ENCODE measurements at places on chromosomes 12 and 14.

- DNase-seq: no peak
These were observed 141.3 kb upstream of the HIF1A start for GRCh38 chr14:61553730-61554641.

- DNase-seq: no peak
These were observed 17.0 kb upstream of the ERBB3 start for GRCh38 chr12:56062996-56063395.

DNA sequence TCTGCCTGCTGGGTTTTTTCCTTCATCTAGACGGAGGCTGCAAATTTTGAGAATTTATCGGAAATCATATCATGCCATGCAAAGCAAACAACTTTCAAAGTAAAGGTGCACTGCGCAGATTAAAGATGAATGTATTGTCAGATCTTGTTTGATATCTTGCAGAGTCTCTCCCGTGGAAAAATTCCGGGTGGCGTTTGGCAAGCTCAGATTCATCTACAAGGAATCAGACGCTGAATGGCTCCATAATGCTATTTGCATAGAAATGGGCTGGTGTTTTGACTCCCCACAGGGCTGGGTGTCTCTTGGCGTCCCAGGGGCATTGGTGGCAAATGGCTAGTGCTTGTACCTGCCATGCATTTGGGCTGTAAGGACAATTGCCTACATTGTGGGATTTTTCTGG is 274.0 kb downstream of the VRK1 start:
- no peak for DNase-seq

GRCh38 chr12:68578765-68579164 is 31.9 kb upstream of the RAP1B start:
- no peak for DNase-seq

DNA sequence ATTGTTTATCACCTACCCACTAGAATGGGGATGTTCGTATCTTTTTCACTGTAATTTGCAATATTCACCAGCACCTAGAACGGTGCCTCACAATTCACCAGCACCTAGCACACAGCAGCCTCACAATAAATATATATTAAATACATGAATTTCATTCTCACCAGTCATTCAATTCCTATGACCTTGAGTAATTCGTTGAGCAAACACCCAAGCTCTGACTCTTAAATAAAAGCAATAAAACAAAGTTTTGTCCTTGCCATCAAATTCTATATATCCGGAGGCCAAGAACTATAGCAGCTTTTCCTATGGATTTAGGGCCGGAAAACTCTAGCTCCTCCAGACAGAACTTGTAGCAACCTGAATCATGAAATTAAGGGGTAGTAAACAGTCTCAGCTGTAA is 981 bp downstream of the VTI1B start:
- no peak for DNase-seq

DNA sequence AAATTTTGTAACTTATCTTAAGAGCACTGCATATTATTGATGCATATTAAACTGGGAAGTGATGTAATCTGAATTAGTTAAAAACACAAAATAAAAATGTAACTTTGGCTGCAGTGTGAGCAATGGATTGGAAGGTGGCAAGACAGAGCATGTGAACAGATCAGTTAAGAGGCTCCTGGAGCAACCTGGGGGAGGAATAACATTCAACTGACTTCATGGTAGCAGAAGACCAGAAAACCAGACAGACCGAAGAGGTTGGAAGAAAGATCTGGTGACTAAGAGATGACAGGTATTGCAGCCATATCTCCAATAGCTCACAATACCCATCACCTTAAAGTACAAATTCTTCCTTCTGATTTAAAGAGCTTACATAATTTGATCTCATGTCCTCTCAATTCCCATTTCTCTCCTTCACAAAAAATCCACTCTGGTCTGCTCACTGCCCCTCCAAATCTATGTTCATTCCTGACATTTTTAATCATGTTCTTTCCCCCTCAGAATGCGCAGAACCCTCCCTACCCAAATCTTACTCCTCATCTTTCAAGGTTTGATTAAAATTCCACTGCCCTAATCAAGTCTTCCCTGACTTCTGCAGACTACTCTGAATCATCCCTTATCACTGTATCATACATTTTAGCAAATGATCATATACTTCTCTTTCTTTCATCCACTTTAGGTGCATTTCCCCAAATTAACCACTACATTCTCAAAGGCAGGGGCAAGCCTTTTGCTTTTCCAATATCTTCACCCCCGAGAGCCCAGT is 51.5 kb downstream of the DUSP16 start:
- no peak for DNase-seq

DNA sequence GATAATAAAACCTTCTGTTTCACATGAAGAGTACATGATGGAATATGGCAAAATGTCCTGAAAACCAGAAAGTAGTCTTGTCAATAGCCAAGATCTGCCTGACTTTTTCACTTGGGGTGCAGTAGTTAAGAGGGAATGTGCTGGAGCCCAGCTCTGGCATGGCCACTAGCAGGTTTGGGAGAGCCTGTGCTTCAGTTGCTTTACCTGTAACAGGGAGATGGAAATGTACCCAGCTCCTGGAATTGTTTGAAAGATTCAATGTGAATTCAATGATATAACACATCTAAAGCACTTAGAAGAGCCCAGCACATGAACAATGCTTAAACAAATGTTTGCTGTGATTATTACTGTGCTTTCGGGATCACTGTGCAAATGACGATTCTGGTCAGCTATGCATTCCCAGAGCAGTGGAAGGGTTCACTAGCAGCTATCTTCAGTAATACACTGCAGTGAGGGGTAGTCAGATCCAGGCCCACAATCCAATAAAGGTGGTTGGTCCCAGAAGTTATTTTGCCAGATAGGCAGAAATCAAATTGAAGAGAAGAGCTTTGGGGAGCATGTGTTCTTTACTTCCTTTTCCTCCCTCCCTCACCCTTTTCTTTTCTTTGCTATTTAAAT is 224.9 kb downstream of the APAF1 start:
- DNase-seq: no peak

DNA sequence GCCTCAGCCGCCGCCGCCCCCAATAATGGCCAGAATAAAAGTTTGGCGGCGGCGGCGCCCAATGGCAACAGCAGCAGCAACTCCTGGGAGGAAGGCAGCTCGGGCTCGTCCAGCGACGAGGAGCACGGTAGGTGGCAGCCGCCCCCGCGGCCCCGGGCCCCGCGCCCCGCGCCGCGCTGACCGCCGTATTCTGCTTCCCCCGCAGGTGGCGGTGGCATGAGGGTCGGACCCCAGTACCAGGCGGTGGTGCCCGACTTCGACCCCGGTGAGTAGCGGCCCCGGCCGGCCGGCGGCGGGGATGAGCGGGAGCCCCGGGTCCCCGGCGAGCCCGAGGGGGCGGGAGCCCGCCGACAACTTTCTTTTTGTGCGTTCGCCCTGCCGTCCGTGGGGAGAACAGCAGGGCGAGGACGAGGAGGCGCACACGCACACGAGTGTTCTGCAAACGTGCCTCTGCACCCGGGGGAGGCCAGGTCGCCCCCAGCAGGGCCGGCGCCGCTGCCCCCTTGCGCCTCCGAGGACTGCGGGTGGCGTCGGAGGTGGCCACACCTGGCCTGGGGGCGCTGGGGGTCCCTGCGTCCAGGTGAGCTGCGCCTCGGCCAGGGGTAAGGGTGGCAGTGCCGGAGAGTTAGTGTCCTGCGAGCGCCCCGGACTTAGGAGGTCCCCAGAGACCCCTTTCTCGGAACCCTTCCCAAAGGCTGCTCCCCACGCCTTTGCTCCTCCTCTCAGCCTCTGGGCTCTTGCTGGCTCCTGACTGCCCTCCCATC is 794 bp downstream of the RCOR1 start:
- peak; percentile 55 for DNase-seq

GRCh38 chr14:71398450-71398849 is 491.2 kb downstream of the PCNX1 start:
- DNase-seq: no peak

GRCh38 chr14:76720382-76720813 is 40.9 kb upstream of the VASH1 start:
- no peak for DNase-seq

DNA sequence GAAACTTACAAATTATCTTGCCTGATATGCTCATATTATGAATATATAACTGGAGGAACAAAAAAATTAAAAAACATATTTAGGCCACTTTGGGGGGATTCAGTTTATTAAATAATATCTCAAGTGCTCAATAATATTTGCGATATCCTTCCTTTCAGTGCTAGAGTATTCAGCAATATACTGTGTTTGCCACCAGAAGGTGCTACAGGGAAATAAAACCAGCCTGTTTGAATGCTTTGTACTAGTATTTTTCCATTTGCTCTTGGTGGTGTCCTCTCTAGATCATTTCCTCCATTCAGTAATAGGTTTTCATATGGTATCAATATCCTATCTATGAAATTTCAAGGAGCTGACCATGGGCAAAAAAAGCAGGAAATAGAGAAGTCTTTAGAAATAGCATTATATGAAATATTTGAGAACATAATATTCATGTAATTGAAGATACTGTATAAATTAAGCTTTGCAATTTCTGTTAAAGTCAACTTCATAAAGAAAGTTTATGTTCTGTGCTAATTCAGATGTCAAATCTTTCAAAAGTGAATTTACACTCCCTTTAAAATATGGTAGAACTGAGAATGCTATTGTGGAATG is 106.2 kb upstream of the NAV3 start:
- DNase-seq: no peak

GRCh38 chr12:69068448-69068847 is 135.5 kb upstream of the CPM start:
- no peak for DNase-seq

GRCh38 chr14:29608861-29609260 is 318.8 kb downstream of the PRKD1 start:
- no peak for DNase-seq

DNA sequence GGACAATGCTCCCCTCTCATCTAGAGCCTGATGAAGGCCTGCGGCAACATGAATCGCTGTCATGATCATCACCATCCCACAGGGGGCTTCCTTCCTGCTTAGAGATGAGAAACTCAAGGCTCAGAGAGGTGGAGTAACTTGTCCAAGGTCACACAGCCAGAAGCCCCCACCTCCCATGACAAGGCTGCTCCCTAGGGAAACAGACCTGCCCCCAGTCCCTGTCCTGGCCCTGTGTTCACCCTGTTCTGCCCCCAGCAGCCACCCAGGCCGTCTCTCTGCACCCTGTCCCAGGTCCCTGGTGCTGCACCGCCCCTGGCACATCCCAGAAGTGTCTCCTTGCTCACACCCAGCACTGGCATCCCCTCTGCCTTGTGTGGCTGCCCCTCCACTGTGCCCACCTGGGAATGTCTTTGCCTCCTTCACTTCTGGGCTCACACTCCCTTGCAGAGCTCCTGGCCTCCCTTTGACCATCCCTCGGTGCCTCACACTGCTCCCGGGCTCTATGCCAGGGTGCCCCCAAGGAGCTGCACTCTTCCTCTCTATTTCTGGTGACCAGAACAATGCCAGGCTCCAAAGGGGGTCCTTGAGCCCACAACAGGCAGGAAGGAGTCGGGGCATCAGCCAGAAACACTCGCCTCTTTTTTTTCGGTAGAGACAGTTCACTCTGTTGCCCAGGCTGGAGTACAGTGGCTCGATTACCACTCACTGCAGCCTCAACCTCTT is 70.5 kb downstream of the BCL11B start:
- DNase-seq: peak; percentile 33

- DNase-seq: no peak
These were observed 1.9 kb upstream of the HOXC5 start for GRCh38 chr12:54030889-54031471.

DNA sequence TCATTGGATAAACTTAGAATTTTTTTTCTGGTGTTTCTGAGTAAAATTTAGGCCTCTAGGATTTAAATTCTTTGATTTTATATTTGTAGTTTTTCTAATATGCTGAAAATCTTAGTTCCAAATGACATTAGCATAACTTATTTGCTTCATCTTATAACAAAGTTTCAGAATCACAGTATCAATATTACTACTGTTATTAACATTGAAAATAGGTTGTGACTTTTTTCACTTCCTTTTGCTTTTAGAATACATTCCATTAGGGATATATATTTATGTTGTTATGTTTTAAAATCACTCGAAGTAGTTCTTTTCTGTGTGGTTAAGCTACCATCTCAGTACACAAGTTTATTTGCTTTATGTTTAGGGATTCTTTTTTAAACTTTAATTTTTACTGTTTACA is 12.8 kb downstream of the RAB3IP start:
- DNase-seq: no peak

GRCh38 chr12:120139958-120140357 is 23.4 kb upstream of the RAB35 start:
- DNase-seq: no peak

DNA sequence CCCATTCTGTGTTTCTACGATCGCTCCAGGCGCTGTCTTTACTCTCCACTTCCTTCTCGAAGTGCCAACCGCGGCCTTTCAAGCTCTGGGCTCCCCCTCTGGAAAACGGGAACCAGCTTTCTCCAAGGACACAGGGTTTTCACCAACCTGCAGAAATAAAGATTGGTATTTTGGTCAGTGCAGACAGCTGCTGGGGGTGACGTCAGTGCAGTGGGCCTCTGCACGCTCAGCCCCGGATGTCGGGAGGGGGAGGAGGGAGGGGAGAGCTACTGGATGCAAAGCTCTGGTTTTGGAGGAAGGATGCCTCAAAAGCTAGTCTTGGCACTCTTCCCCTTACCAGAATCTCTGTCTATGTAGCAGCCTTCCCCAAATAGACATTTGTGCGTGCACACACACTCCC is 19.9 kb downstream of the HRK start:
- peak; percentile 20 for DNase-seq

- no peak for DNase-seq
These were observed 108.9 kb upstream of the FGD4 start for GRCh38 chr12:32290411-32290810.

GRCh38 chr12:43282106-43282505 is 269.9 kb downstream of the ADAMTS20 start:
- DNase-seq: no peak

- DNase-seq: no peak
These were observed 20.0 kb downstream of the PTHLH start for GRCh38 chr12:27952510-27952909.
